Epithelial cell of proximal tubule (primary cell): ENCODE measurements at places on chromosomes 5 and 9. TPM values are rescaled to one million over a fixed set of nuclear protein-coding genes. Genes with fewer than 3 reads are reported as not detected.

CDC20B gene
- total RNA-seq: not detected in 2 replicates

APBA1 gene
- total RNA-seq: 0.29 and 0.36 TPM in 2 replicates

ANKRD34B gene
- total RNA-seq: 1.2 TPM in 2 replicates

ASTN2 gene
- total RNA-seq: 4.1 and 4.4 TPM in 2 replicates

CCL27 gene
- not detected in 2 replicates for total RNA-seq

LEAP2 gene
- 0.22 and 0.35 TPM in 2 replicates for total RNA-seq

DNA sequence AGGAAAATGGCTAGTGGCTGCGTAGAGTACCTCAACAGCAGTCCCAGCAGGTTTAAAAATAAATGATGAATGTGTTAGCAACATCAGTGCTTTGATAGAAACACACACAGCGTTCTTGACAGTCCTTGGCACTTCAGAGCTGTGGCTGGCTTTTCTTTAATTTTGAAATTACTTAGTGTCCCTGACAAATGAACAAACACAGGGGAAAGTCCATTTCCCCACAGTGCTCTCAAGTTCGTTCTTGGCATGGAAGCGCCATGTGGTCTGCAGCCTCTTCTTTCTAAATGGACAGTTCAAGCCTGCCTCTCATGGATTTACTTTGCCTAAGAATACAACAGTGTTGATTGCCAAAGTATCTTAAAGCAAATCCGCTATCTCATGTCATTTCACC is 102.2 kb downstream of the ADAMTS12 start:
- DNase-seq: no peak

GRCh38 chr9:129500161-129500862 is 120.6 kb downstream of the C9orf50 start:
- no peak for DNase-seq

- DNase-seq: no peak
Measured at GRCh38 chr5:132673488-132673887, 301 bp upstream of the IL4 start.

DNA sequence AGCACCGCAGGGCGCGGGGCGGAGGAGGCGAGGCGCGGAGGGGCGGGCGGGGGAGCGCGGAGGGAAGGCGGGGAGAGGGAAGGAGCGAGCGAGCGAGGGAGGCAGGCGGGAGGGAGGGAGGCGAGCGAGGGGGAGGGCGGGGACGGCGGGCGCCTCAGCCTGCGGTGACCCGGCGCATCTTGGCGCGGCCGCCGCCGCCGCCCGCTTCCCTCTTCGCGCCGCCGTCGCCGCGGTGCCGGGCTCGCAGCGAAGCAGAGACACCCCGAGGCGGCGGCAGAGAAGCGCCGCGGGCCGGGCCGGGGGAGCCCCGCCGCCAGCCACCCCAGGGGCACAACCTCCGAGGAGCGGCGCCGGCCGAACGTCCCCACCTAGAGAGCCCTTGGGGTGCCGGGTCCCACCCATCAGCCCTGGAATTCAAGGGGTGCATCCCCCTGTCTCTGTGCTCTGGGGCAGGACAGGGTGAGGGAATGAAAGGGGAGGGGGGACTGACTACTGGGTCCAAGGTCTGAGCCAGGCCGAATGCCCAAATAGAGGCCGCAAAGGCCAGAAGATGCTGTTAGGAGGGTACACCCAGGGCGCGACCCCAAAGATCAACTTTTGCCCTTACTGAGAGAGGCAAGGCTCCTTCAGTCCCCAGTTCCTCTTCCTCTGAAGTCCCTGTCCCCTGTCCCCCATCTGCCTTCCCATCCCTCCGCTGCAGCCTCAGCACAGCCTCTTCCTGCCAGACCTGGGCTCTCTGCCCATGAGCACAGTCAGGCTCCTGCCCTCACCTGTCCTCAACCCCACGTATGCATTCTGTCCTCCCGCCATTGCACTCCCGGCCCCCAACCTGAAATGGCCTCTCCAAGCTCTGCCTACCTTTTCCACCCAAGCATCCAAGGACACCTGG is at the start of gene ADAMTS2:
Gene ADAMTS2, minus strand, starts transcription at position 29 of the 889 bp plus-strand sequence. CDS start 133 bp downstream, outside the sequence.
- DNase-seq: no peak

GRCh38 chr5:1883120-1883924 is 597 bp upstream of the IRX4 start:
- no peak for DNase-seq

DNA sequence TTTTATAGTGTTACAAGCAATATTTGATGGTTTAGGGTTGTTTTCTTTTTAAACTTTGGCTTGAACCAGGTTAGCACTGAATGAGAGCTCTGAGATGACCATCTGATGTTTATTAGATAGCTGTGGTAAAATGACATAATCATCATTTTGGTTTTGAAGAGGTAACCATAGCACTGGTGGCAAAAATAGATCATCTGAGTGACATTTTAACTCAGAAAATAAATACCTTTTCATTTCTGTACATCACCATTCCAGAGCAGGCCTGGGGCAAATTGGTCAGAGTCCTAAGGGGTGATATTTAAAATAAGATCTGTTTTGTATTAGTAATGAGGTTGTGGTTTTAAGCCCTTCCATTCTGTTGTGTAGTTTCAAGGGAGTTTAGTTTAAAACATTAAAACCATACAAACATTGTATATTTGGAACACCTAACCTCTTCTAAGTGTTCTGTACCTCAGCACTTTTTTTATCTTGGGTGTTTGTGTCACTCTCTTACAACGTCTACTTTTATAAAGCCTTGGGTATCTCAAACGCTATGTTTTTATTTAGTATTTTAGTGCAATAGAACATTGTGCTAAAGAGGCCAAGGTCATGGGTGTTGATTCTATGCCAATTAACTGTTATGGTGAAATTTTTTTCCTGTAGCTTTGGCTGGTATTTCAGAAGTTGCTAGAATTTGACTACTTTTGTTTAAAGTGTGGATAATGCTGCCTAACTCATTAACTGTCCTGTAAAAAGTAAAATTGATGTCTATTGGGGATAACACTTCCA is 166.1 kb downstream of the CD180 start:
- no peak for DNase-seq

DNA sequence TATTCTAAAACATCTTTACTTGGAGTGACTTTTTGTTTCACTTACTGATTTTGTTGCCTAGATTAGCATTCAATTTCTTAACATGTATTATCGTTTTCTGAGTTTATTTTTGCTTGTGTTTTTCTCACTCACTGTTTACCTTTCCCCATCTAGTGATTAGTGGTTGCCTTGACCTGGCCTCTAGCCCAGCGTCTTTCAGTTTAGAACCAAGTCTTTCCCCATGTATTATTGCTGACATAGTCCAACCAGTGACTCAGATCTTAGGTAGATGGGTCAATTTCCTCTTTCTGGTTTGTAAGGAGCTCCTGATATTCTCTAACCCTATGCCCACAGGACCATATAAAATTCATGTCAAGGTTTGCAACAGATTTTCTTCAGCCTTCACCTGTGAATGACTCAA is 135.5 kb downstream of the PRR16 start:
- DNase-seq: no peak

DNA sequence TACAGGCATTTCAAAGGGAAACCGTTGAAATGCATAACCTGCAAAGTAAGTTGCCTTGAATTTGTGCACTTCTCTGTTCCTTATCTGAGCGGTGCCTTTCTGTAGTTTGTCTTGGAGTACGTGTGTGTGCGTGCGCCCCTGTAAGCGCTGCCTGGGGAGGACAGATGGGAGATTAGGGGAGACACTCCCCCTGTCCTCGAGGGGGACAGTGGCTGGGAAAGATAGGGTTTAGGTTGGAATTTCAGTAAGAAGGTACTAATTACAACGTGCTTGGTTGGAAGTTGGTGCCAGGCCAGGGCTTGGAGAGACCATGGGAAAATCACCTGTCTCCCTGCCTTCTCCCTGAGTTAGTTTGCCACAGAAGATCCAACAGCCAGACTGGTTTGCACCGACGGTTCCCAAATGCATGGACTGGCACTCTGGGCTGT is 73.2 kb downstream of the PIK3R1 start:
- DNase-seq: no peak

- DNase-seq: no peak
Measured at GRCh38 chr5:53503562-53504218, 23.3 kb downstream of the FST start.

DNA sequence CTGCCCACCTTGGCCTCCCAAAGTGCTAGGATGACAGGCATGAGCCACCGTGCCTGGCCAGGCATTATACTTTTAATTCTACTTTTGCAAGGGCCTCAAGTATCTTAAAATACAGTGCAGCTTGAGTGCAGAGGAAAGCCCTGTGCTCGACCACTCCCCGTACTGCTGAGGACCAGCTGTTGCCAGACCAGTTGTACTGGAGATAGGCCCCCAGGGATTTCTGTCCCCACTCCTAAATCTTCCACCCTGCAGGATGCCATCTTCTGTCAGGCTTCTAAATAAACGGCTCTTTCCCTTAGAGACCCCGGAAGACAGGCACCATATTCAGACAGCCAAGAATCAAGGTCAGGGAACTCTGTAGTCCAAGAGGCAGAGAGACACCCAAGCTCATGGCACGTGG is 16.6 kb upstream of the PSMD5 start:
- no peak for DNase-seq

GRCh38 chr5:140925806-140926442 is at the start of gene PCDHAC1:
Gene PCDHAC1 (plus strand): TSS chr5:140926299. CDS start chr5:140926893, 594 bp downstream.
- no peak for DNase-seq

- no peak for DNase-seq
Measured at GRCh38 chr9:92704528-92704927, 34.6 kb upstream of the IPPK start.

DNA sequence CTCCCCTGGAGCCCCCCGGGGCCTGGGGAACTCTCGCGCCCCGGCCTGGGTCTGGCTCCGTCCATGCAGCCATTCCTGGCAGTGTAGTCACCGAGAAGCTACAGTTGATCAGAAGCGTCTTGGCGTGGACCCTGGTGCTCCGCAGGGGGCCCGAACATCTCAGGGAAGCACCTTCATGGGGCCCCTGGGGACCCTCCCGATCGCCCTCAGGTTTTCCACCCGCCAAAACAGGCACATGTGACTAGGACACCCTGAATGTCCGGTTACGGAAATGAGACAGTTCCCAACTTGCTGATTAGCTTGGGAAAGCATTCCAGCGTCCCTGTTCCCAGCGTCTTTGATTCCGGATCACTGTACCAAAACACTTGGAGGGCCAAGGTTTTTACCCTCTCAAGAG is 472 bp downstream of the FBXO4 start:
- DNase-seq: no peak

DNA sequence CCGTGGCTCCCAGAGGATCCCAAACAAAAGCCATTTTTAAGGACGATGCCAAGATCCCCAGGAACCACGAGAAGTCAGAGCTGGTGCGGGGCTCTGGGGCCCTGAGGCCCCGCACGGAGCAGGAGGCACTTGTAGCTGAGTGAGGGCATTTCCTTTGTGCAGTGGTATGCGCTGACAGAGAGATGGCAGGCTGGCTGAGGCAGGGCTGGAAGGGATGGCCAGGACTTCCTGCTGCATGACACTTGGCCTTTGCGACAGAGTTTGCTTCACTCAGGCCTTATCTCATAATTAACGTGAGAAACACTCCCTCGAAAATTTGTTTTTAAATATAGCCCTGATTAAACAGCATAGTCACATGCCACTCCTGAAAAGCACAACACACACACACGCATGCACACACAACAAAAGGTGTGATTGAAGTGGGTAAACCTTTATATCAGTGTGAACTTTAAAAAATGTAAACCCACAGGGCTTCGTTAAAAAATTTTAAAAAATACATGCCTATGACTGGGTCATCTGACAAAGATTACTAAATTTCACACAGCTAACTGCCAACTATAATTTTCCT is 536.6 kb downstream of the PDE4D start:
- no peak for DNase-seq

DNA sequence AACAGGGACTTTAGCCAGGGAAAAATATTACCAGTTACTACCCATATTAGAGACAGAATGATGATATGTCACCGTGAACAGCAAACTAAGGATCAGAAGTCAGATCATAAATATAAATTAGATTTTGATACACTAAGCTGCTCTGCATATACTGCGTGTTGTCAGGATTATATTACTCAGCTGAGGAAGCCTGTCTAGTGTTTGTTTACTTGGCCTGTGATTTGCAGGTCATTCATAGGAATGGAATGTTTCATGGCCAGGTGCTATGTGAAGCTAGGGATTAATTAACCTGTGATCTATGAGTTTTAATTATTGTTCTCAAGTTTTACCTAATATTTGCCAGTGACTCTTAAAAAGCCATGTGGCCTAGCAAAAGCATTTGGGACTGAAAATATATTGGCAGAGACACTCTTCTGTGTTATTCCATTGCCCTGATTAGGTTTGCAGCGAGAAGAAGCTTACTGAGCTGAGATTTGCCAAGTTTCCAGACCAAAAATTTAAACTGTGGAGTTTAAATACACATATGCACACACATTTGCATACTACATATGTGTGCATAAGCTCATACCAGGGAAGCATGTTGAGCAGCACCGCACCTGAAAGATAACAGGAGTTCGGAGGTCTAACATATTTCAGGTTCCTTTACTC is 496.3 kb upstream of the GRIA1 start:
- DNase-seq: no peak

- no peak for DNase-seq
Measured at GRCh38 chr5:1492757-1493156, 31.0 kb downstream of the LPCAT1 start.

GRCh38 chr5:21159510-21160059 is 1171.6 kb upstream of the CDH18 start:
- no peak for DNase-seq

DNA sequence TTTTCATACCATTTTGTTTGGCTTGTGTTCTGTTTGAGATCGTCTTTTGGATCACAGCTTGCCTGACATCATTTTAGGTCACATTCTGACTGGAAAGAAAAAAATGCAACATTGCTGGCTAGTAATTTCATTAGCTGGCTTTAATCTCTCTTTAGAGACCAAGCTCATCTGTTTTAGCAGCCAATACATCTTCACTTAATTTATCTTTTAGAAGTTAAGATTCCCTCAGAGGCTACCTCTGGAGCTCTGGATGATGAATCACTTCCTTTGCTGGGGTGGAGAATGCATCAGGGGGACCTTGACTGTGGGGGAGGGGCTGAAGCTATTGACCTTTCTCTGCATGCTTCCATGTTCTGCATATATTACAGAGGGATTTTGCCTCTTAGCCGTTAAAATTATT is 181.5 kb upstream of the OTULINL start:
- DNase-seq: no peak

GRCh38 chr9:81605170-81605670 is 84.1 kb downstream of the TLE1 start:
- no peak for DNase-seq

DNA sequence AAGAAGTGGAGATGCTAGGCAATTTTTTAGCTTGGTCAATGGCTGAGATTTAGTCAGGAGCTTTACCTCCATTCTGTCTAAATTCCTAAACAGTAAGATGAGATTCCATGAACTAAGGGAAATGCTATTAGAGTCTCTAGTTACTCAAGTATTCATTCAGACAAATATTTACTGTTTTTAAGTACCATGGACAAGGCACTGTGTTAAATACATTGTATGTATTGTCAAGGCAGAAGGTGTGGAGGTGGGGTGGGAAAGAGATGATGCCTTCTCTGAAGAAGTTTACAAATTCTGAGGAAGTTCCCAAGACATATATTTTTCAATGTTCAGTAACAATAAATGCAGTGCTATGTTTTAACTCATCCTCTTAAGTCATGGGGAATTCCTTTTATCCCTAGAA is 459.9 kb upstream of the NMUR2 start:
- no peak for DNase-seq

GRCh38 chr5:11734369-11734768 is 169.9 kb downstream of the CTNND2 start:
- no peak for DNase-seq
